Thoracic aorta (tissue), 2 donors: ENCODE measurements at places on chromosomes 12 and 14. TPM values are rescaled to one million over a fixed set of nuclear protein-coding genes. Genes with fewer than 3 reads are reported as not detected.

Gene OR4E2
- not detected for total RNA-seq

Gene ETFBKMT
- 1.4 TPM for total RNA-seq

Gene MYH6
- total RNA-seq, result not detected

Gene PELI2
- 22.2 TPM for total RNA-seq

GRCh38 chr12:125436686-125437085, 371.5 kb downstream of the AACS start:
- H3K27me3 ChIP-seq, result no peaks in the 10 kb centered on the region
- no peaks in the 10 kb centered on the region for H3K36me3 ChIP-seq
- DNase-seq, result no peak
- H3K4me3 ChIP-seq, result no peak overlapping the region
- H3K4me1 ChIP-seq, result no peaks in the 10 kb centered on the region

DNA sequence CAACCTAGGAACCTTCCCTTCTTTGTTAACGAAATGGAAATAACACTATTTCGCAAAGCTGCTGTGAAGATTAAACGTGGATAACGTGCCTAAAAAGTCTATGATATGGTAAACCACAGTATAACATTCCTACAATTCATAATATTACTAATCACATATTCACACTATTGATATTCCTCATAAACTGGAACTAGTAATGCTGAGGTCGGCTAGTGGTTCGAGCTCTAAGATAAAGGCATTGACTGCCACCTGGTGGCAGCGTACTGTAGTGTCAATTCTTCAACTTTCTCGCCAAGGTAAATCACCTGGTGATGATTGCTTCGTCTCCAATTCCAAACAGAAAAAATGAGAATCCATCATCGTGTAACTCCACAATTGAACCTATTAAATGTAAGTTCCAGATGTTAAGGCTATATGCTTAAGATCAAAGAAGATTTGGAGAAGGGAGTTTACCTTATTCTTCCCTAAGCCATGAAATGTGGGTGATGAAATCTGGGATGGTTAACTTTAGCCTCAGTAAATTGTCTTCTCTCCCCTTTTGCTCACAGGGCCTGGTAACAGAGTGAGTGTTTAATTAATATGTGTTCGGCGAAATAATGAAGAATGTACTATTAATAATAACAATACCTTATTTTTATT, 197.5 kb upstream of the TMEM132C start:
- H3K4me1 ChIP-seq, result no peaks in the 10 kb centered on the region
- H3K27me3 ChIP-seq, result no peaks in the 10 kb centered on the region
- no peak overlapping the region for H3K4me3 ChIP-seq
- H3K27ac ChIP-seq, result no peak overlapping the region
- H3K36me3 ChIP-seq, result no peaks in the 10 kb centered on the region
- no peak for DNase-seq

DNA sequence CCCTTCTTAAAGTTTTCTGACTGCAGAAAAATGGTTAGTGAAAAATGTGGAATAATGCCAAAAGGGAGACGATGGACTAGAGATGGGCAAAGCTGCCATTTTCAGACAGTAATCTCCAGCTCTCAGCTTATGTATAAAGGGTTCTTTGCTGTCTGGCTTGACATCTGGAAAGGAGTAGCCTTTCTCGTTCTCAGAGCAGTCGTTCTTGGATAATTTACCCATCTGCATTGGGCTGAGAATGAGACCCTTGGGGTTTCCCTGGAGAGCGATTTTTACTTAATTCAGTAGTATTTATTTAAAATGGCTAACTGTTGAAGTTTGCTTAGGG, 1.2 kb downstream of the NUDT4 start:
- H3K36me3 ChIP-seq, result no peaks in the 10 kb centered on the region
- DNase-seq, result no peak
- peaks cover 18% of the 10 kb centered on the region for H3K4me1 ChIP-seq
- peak overlapping the region; percentile 86 for H3K4me3 ChIP-seq
- H3K27me3 ChIP-seq, result no peaks in the 10 kb centered on the region

GRCh38 chr12:121668750-121669520, 519 bp downstream of the MORN3 start:
- DNase-seq, result no peak
- H3K4me1 ChIP-seq, result peaks cover 13% of the 10 kb centered on the region
- no peaks in the 10 kb centered on the region for H3K27me3 ChIP-seq
- H3K4me3 ChIP-seq, result no peak overlapping the region
- H3K36me3 ChIP-seq, result no peaks in the 10 kb centered on the region

DNA sequence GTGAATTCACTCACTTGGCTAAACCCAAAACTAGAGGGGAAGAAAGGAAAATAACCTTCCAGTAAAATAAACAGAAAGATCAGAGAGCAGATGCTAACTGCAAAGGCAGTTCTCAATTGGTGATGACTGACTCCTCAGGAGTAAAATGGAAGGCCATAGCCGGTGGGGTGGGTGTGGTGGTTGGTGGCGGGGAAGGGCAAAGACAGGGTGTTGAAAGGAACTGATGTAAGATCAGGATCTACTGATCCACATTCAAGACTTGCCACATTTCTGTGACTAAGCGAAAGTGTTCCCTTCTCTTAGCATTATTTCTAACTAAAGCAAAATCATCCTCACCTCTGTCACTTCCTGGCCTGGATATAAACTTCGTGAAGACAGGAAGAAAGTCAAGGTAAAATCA, 26.3 kb upstream of the TC2N start:
- peaks cover 5% of the 10 kb centered on the region for H3K36me3 ChIP-seq
- H3K27ac ChIP-seq, result peak overlapping the region; percentile 72

DNA sequence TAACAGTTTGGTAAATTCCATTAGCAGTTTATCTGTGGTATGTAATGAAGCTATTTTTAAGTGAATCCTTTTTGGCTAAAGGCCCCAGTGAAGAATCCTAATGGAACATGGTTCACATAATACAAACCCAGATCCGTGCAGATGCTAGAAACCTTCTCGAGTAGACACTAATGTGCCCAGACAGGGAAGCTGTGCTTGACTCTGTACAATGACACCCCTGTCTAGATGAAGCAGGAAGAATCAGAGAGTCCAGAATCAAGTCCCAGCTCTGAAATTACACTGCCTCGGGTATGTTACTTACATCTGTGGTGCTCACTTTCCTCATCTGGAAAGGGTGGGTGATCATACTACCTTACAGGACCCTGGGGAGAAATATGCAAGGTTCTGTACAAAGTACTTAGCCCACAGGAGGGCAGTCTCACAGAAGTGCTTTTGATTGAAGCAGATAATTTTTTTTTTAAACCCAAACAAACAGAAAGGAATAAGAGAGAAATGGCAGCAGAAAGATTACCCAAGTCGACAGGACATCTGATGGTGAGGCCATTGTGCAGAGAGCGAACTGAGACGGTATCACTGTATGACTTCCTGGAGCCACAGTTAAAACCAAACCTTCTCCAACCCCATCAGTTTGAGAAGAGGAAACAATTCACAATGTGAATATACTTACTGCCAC, 8.5 kb downstream of the CRACR2A start:
- no peaks in the 10 kb centered on the region for H3K36me3 ChIP-seq
- no peaks in the 10 kb centered on the region for H3K27me3 ChIP-seq
- no peaks in the 10 kb centered on the region for H3K4me1 ChIP-seq
- no peak overlapping the region for H3K27ac ChIP-seq
- no peak for DNase-seq

- no peaks in the 10 kb centered on the region for H3K36me3 ChIP-seq
- no peak overlapping the region for H3K27ac ChIP-seq
- DNase-seq, result no peak
- no peak overlapping the region for H3K4me3 ChIP-seq
These were observed 61.2 kb upstream of the GRIP1 start for GRCh38 chr12:66739940-66740651.
